ENCODE measurements at places on chromosomes 7 and 10.

- no peak for DNase-seq
Measured at GRCh38 chr7:41915871-41916270, 213.0 kb upstream of the INHBA start.

DNA sequence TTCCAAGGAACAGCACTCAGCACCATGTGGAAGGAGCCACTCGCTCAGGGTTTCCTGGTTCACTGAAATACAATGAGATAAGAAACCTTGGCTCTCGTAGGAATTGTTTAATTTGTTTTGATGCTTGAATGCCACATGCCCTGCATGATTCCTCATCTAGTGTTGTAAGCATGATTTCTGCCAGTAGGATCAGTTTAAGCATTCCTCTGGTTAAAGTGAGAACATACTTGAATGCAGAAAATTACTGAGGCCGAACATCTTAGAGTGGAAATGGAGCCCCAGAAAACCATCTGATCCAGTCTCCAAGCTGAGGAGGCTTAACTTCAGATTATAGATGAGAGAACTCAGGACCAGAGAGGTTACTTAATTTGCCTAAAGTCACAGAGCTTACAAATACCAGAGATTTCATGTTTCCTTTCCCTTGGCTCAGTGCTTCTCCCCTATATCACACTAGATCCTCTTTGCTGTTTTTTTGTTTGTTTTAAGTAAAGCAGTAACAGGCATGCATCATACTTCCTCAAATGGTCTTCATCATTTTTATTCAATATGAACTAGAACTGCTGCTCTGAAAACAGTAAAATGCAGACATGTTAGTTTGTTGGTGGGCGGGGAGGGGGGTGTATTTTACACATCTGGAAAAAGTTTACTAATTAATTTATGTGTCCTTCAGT, 125.1 kb downstream of the ADAM12 start:
- DNase-seq: no peak

GRCh38 chr7:91140982-91141381, 123.3 kb upstream of the FZD1 start:
- DNase-seq: no peak

GRCh38 chr7:99837649-99838361, 10.0 kb downstream of the CYP3A43 start:
- no peak for DNase-seq

- no peak for DNase-seq
Measured at GRCh38 chr7:131076711-131077181, 250.9 kb upstream of the MKLN1 start.

- DNase-seq: no peak
Measured at GRCh38 chr10:73816917-73817729, 5.7 kb upstream of the NDST2 start.

GRCh38 chr7:16411391-16411790, 9.9 kb downstream of the CRPPA start:
- no peak for DNase-seq

DNA sequence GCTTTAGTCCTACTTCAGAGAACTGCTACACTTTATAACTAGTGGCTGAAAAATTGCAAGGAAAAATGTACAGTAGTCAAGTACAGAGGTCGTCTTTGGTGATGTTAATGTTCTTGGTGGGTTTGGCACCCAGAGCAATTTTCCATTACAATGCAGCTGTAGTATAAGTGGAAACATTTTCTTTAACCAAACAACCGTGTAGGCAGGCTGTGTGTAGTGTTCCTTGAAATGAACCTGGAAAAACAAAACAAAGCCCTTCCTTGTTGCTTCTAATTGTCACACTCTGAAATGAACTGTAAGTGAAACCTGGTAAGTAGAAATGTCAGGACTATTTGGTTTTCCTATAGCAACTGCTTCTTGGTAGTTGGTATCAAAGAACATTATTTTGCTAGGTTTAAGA, 256.9 kb downstream of the MDFIC start:
- DNase-seq: no peak

- DNase-seq: no peak
Measured at GRCh38 chr10:109998513-109998912, 9.3 kb upstream of the ADD3 start.

DNA sequence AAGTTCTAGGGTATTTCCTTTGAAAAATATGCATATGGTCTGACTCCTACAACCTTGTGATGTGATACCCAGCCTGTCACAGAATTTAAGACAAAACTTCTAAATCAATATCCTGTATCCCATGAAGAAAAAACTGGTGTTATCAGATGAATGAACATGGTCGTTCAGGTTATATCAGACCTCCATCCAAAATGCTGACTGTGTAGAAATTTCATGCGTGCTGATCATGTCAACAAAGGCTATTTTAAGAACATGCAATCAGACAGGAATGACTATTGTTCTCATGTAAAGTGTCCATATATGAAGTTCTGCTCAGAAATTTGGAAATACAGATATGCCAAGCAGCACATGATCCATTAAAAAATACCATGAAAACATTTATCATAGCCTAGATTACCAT, 62.3 kb downstream of the NEBL start:
- no peak for DNase-seq

DNA sequence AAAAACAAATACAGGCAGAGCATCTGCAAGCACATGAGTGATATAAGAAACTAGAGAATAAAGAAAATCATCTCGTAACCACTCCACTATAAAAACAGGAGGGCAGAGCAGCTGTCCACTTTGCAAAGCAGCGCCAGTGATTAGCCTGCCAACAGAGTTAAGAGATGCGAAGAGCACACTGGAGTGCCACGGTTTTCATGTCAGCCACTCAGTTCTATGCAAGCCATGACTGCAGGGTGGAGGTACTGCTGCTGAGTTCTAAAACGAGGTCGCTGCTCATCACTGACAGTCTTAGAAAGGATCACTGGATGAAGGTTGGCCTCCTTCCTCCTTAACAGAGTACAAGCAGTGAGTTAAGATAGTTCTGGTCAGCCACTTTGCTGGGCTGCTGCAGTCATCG, 58.5 kb downstream of the FGFR2 start:
- DNase-seq: peak; percentile 13

DNA sequence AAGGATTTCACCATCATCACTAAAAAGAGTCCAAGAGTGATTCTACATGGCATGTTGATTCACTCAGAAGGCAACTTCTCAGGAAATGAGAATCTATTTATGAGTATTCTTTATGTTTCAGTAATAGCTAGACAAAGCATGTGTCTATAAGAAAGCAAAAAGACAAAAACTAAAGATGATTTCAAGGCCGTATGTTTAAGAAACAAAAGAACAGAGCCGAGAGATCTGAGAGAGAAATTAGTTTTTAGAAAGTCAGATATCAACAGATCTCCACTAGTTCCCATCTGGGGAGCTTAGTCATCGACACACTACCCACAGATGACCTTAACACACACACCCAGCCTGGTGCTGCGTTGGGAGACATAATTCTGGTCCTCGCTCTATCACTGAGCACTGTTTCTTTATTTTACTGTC, 21.0 kb downstream of the PIP4K2A start:
- no peak for DNase-seq

DNA sequence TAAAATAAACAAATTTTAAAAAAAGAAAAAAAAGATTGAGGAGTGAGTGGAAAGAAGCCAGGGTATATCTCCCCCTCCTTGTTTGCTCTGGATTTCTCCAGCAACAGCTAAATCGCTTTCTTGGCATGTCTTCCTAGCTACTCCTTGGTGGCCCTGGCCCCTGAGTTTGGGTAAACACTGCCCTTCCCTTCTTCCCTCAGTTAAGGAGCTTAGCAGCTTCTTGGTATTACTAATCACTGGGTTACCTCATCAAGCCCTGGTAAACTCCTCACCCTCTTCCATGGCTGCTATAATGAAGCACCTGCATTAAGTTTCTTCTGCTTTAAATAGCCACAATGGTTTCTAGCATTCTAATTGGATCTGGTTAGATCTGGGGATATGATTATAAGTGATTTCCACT, 269.8 kb downstream of the FZD1 start:
- no peak for DNase-seq

DNA sequence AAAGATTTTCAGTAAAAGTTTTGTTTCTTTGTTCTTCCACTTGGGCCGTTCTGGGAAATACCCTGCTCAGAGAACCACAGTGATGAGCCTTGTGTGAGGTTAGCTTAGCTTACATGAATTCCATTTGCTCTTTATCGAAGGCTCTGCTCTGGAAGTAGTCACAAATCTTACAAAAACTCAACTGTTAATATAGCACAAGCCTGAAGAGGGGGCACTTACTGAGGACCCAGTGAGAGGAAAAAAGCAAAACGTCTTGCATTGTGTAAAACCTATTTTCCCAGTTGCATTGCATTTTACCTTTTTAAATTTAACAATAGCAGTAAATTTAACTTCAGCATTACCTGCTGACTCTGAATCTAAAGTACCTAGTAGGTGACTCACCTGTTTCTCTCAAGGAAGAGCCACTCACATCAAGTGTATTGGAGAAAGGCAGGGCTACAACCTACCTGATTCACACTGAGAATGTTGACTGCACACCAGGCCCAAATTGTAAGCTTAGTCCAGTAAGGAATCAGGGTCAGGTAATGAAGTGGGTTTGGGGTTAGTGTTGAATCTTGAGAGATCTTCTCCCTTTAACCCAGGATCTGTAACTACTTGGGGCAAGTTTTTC, 42.3 kb downstream of the PPP1R17 start:
- DNase-seq: no peak

GRCh38 chr10:110803239-110803749, 68.4 kb upstream of the PDCD4 start:
- no peak for DNase-seq

DNA sequence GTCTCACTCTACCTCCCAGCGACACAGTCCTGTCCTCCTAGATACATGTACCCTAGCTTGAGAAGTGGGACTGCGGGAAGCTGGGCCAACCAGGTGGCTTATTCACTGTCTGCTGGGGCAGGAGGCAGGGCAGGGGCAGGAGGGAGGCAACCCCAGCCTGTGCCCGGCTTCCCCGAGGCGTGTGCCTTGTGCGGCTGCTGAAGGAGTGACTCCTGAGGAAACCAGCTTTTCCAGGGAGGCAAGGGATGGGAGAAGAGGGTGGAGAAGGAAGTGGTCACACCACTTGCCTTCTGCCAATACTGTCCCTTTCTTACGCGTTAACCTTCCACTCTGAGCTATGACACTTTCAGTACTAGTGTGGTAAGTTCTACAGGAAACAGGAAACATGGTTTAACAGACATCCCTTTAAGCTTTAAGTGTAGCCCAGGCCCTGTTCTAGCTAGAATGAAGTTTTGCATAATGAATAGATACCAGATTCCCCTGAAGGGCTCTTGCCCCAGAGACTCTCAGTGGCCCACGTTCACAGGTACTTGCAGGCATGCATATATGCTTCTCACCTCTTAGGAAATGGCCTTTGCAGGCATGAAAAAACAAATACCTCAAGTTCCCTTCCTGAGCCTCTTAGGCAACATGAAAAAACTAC, 40.6 kb downstream of the SYPL1 start:
- no peak for DNase-seq

GRCh38 chr7:106548491-106548890, 112.5 kb downstream of the CCDC71L start:
- no peak for DNase-seq

DNA sequence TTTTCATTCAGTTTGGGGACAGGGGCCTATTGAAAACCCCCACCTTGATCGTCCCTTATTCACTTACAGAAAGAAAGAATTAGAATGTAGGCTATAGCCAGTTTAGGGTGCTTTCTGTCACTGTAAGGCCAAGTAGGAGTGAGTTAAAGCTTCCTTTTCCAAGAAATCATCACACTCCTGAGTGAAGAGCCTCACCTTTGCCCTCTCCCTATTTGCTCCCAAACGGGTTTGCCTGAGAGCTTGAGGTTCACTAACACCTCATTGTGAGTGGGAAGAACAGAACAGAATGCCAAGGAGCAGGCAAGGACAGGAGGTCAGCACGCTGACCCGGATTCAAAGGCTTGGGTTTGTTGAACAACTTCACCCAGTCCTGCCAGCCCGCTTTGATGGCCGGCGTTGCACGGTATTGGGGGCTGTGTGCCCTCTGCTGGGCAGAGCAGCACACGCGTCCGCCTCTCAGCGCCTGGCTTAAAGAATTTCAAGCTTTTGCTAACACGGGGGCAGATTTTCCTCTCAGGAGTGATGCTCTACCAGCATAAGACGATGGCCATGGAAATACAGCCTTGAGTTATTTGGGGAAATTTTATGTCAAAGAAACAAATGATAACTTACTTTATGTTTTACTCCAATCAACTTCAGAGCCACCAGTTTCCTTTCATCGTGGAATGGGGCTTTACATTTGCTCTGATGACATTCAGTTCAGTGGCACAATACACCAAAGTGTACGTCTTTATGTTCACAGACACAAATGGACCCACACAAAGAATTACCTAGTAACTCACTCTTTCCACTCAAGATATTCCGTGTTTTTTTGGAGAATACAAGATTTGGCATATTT, 470.0 kb downstream of the SUGCT start:
- DNase-seq: peak; percentile 9

- no peak for DNase-seq
Measured at GRCh38 chr10:26689399-26689798, 8.1 kb upstream of the PDSS1 start.

DNA sequence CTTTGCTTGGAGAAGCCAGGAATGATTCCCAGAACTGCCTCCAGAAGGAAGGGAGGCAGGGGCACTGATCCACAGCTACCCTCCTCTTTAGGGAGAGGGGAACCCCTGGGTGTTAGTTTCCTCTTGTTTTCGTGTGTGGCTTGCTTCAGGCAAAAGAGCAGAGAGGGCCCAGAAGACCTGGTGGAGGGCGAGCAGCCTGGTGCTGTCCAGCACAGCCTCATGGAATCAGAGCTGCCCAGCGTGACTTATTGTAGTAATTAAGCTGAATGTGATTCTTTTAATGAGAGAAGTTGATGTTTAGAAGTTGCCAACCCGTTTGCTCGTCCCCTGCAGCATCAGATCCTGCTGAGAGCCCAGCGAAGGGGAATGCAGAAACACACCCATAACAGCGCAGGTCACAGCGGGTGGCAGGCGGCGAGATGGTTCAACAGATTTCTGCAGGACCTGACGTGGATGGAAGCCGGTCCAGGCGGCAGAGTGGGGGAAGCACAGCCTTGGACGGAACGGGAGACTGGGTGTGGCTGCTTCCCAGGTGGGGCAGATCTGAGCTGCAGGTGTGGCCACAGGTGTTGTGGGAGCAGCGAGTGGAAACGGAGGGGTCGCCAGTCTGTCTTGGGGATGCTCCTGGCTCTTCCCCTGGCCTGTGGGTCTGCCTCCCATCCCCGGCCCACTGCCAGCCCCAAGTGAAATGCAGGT, 53.7 kb upstream of the SHH start:
- DNase-seq: no peak

GRCh38 chr7:42208572-42208971, 28.4 kb downstream of the GLI3 start:
- DNase-seq: no peak

DNA sequence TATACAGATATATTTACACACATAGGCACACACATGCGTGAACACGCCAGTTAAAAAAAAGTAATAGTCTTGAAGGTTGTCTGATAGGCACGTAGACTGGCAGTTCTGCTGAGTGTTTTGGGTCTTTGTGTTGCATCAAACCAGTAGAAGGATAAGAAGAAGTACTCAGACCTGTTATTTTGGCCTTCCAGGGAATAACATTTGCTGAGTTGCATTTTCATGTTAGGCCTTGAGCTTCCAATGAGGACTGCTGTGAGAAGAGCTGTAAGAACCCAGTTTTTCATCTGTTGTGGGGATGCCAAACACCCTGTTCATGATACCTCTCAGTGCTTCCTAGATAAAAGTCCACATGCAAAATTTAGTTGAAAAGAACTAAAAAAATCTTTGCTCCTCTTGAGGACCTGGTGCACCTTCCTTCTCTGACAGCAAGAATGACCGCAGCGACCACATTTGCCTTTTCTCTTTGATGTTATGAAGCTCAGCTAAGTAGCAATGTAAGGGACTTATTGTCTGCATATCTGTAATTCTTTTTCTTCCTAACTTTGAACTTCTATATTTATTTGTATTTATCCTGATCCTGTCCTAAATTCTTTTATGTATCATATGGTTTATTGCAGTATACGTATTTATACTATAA, 27.2 kb downstream of the HIPK2 start:
- DNase-seq: no peak

Data from NCI-H1105 treated with DMSO at 0.1 percent for 48 hours (cell line).